ENCODE measurements at places on chromosomes 2 and 18. TPM values are rescaled to one million over a fixed set of nuclear protein-coding genes. Genes with fewer than 3 reads are reported as not detected.

GRCh38 chr2:60094450-60094929, 459.0 kb downstream of the BCL11A start:
- DNase-seq, result no peak

The BOLL gene
- not detected for total RNA-seq

DNA sequence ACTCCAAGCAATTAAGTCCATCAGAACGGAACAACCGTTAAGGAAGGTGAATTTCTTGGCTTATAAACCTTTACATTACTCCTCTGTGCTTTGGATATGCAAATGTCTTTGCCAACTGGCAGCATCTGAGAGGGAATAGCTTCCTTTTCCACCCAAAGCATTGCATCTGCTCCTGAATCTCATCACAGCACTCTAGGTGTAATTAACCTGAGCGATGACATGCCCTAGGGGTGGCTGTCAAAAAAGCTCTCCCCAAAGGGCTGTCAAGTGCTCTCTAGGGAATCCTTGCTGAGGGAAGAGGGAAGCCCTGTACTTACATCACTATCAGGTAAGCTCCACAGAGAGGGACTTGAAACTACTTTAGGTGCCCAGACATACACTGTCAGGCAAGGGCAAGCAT, 5.5 kb upstream of the SMARCAL1 start:
- no peak for DNase-seq

DNA sequence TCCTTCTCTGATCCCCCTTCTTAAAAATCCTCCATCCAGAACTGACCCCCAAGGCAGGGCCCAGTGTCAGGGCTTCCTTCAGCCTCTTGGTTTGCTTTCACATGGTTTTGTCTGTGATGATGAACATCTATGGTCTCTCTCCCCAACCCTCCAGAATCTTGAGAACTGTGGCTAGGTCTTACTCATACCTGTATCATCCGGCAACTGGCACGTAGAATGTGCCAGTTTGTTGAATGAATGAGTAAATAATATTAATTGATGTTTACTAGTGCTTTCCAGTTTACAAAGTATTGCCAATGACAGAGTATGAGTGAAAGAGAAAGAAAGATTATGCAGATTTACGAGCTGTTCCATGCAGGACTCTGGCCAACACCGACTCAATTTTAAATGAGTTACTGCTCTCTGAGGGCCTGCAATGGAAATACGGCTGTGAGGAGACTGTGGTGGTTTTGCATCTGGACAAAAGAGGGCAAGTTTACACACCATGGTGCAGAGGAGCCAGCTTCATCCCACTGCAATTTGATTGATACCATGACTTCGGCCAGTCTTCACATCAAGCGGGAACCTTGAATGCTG, 29.9 kb upstream of the TRIB2 start:
- DNase-seq, result no peak

- DNase-seq, result peak; percentile 35
Measured at GRCh38 chr2:166057370-166058164, 70.3 kb downstream of the SCN1A start.

- DNase-seq, result no peak
Measured at GRCh38 chr2:29305762-29306161, 190.5 kb downstream of the CLIP4 start.

- no peak for DNase-seq
Measured at GRCh38 chr2:127932199-127932876, 46.6 kb upstream of the AMMECR1L start.

- DNase-seq, result no peak
Measured at GRCh38 chr2:138403431-138403927, 98.1 kb upstream of the SPOPL start.

The INPP5D gene
- total RNA-seq, result 29.4 TPM

DNA sequence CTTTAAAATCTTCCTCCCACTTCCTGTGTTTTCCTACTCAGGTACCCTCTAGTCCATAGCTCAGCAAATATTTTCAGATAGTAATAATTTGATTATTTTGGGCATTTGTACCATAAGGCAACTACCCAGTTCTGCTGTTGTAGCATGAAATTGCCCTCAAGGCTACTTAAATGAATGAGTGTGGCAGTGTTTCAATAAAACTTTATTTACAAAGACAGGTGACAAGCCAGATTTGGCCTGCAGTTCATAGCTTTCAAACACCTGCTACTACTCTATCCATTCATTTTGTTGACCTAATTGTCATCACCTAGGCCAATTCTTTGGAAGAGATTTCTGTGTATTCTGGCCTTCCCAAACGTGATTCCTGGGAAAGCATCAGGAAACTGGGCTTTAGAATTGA, 28.9 kb downstream of the NYAP2 start:
- DNase-seq, result no peak

The ZSCAN30 gene
- 7.8 TPM for total RNA-seq

GRCh38 chr2:11161747-11162146, 6.5 kb downstream of the SLC66A3 start:
- no peak for DNase-seq

DNA sequence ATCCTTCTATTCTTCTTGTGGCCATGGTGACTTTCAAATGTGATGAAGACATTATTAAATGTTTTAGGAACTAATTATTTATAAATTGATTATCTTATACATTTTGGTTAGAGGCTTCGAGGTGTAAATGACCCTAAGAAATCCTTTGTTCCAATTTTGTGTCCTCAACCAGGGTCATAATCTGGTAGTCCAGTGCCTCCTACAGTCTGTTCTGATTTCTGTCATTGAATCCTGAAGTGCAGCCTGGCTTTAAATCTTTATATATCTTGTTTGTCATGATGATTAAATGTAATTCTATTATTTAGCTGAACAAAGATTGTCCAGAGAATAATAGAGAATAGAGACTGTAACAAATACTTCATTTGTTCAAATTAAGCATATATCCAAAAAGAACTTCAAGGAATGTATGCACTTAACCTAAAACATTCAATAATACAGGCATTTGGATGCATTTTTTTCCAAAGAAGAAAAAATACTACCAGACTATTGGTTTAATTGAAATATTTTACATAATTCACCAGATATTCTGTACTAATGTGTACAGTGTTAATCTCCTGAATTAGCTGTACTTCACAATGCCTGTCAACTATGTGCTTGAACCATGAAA, 89.8 kb downstream of the PRPF40A start:
- peak; percentile 23 for DNase-seq

GRCh38 chr18:55861266-55861665, 273.3 kb upstream of the TCF4 start:
- peak; percentile 64 for DNase-seq

- no peak for DNase-seq
Measured at GRCh38 chr2:43345872-43346271, 119.5 kb upstream of the ZFP36L2 start.

DNA sequence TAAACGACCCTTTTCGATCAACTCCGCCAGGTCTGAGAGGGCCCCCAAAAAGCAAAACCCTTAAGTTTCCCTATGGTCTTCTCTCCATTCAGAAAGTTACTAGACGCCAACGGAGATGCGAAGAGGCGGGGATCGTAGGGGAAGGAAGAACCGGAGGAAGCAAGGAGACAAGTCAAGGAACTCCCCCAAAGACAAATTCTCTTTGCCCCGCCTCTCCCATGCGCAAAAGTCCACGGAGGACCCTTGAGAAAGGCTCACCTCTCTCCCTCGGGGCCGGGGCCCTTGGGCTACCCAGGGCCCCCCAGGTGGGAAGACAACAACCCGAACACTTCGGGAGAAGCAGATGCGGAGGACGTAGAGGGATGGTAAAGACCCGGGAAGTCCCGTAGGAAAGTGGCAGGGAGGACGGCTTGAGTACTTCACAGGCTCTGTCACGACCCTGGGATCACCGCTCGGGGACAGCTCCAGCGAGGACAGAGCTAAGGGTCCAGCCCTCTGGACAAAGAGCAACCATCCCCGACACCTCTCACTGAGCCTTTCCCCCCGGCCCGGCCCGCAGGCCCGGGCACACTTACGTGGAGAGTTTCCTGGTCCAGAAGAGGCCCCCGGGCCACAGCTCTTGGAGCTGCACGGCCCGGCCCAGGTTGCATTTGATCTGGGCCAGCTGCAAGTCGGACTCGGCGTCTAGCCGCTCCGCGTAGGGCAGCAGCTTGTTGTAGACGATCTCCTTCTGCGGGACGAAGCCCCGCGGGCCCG, 647 bp downstream of the PSME4 start:
- peak; percentile 52 for DNase-seq

GRCh38 chr2:174617120-174617519, 19.5 kb upstream of the WIPF1 start:
- DNase-seq, result peak; percentile 16

GRCh38 chr2:196182439-196183171, 11.2 kb upstream of the STK17B start:
- DNase-seq, result no peak

GRCh38 chr2:1603059-1603458, 141.3 kb downstream of the PXDN start:
- no peak for DNase-seq

- DNase-seq, result no peak
Measured at GRCh38 chr2:220452561-220452960, 825.1 kb downstream of the SLC4A3 start.

The NEUROD1 gene
- not detected for total RNA-seq

- no peak for DNase-seq
Measured at GRCh38 chr18:38115201-38115600, 549.6 kb upstream of the CELF4 start.

The DSEL gene
- 8.5 TPM for total RNA-seq

The STON1 gene
- total RNA-seq, result 2.1 TPM

The AMER3 gene
- total RNA-seq, result not detected

- DNase-seq, result no peak
Measured at GRCh38 chr2:241256168-241256545, 59.3 kb downstream of the HDLBP start.

The DSC3 gene
- under 0.01 TPM for total RNA-seq

The RAX gene
- total RNA-seq, result not detected

DNA sequence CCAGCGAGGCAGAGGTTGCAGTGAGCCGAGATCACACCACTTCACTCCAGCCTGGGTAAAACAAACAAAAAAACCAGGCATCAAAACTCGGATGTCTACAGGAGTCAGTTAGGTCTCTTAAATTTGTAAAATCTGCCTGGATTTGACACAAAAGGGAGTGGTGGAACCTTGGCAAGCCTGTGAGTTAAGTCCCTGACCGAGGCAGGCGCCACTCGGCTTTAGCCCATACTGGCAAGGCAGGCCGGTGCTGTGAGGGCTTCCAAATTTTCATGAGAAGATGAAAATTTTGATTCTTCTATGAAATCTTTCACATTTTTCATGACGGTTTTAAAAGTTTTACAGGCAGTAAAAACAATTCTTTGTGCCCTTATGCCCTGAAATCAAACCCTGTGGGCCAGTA, 165.8 kb downstream of the FMNL2 start:
- DNase-seq, result no peak

- peak; percentile 99 for DNase-seq
Measured at GRCh38 chr2:191857259-191857805, 10.4 kb upstream of the CAVIN2 start.

- DNase-seq, result no peak
Measured at GRCh38 chr18:55839343-55839742, 251.4 kb upstream of the TCF4 start.

- no peak for DNase-seq
Measured at GRCh38 chr2:138113871-138114525, 149.7 kb downstream of the HNMT start.

- DNase-seq, result no peak
Measured at GRCh38 chr2:647691-648231, 29.4 kb downstream of the TMEM18 start.

The TUBA3D gene
- not detected for total RNA-seq

The CPO gene
- not detected for total RNA-seq

DNA sequence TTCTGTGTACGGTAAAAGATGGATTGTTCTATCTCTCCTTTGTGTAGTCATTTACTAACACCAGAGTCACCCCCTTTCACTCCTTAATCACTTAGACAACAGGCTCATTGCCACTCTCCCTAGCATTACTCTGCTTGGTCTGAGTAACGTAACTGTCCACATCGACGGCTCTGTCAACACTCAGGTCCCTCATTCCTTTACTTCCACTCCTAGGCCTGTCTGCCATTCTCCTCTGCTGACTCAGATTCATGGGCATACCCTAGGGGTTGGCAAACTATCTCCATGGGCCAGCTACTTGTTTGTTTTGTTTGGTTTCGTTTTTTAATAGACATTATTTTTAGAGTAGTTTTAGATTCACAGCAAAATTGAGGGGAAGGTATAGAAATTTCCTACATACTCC, 243.9 kb downstream of the NR4A2 start:
- DNase-seq, result no peak

The SPDYA gene
- 0.13 TPM for total RNA-seq

DNA sequence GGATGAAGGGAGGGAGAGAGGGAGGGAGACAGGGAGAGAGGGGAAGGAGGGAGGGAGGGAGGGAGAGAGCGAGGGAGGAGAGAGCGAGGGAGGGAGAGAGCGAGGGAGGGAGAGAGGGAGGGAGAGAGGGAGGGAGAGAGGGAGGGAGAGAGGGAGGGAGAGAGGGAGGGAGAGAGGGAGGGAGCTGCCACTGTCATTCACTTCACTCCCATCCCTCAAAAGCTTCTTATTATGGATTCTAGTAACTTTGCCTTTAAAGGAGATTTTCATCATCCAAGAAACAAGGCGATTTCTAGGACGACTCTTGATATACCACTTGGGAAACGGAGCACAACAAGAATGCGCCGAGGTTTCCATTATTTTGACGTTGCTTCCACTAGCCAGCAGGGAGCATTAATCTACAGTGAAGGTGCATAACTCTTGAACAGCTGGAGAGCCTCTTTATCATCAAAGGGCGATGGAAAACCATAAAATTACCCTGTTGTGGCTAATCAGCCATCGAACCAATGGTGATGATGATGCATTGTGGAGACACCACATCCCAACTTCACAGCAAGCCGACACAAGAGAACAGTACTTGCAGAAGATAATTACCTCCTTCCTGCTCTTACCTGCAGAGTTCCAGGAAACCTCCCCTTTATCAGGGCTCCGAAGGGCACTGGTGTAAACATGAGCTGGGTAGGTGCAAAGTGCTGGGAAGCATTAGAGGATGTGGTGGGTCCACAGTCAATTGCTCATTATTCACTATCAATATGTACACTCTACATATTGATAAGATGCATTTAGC, 130.5 kb downstream of the EIPR1 start:
- DNase-seq, result no peak

DNA sequence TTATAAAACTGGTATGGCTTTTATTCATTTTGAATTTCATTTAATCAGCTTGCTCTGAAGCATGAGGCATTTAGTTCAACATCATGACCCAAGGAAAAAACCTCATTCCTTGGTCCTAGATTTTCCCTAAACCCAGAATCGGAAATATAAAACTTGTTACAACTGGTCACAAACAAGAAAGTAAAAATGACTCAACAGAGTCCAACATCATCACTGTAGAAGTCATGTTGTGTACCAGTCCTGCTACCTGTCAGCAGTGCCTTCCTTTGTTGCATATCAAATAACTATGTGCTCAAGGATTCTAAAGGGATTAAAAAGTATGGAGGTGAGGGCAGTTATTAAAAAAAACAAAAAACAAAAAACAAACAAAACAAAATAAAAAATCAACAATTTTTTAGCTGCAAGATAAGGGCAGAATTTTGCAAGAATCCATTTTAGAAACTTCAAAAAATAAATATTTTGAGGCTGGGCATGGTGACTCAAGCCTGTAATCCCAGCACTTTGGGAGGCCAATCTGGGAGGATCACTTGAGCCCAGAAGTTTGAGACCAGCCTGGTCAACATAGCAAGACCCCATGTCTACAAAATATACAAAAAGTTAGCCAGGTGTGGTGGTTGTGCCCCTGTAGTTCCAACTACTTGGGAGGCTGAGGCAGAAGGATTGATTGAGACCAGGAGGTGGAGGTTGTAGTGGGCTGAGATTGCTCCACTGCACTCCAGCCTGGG, 18.4 kb downstream of the NCKAP1 start:
- DNase-seq, result no peak

The BCL11A gene
- 0.64 TPM for total RNA-seq

The COX5B gene
- 449 TPM for total RNA-seq

GRCh38 chr2:62118160-62118559, 77.8 kb upstream of the B3GNT2 start:
- DNase-seq, result peak; percentile 10

The FARSB gene
- total RNA-seq, result 9.6 TPM

The SLC4A3 gene
- total RNA-seq, result 0.13 TPM

Measured in dermis microvascular lymphatic vessel endothelial cell (primary cell).